Activated T-cell treated with anti-CD3 and anti-CD28 coated beads, Interleukin-2, amount 50 U/mL, for 72 hours (primary cell): ENCODE measurements at places on chromosomes 4 and X. TPM values are rescaled to one million over a fixed set of nuclear protein-coding genes. Genes with fewer than 3 reads are reported as not detected.
A peak's percentile ranks its signal among the peaks of the same experiment; 100 is the strongest.

- no peak for DNase-seq
Measured at GRCh38 chr4:122246551-122246950, 94.4 kb downstream of the BLTP1 start.

DNA sequence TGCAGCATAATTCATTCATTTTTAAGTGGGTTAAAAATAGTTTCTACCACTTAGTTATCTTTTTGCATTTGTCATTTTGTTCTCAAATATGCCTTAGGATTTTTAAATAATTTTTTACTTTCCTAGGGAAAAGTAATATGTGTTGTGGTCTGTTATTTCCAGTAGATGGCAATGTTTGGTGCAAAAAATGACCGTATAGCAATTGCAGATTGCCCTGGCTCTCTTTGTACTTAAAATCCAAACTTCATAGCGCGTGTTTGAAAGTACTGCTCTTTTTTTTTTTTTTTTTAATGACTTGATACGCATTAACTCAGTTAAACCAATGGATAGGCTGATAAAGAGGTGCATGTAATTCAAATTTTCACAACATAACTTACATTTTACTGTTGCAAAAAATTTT lies 74.4 kb upstream of the RBMX start:
- no peak for DNase-seq

GRCh38 chr4:113559947-113560346 lies 201.6 kb downstream of the CAMK2D start:
- no peak for DNase-seq

DNA sequence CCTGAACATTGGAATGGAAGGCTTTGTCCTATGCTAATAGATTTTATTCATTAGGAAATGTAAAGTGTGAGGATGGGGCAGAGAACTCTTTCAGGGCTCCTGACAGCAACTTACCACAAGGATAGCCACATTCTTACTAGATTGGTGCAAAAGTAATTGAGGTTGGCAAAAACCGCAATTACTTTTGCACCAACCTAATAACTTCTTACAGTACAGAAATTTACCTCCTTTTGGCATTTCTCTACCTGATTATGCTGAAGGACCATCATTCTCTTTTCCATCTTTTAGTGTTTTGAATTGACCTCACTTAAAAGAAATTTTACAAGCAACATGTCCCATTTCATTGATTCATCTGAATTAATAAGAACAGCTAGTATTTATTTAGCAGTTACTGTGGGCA lies 109.2 kb upstream of the AP1S2 start:
- no peak for DNase-seq

- no peak for DNase-seq
Measured at GRCh38 chrX:103669745-103670144, 16.8 kb downstream of the MORF4L2 start.

DNA sequence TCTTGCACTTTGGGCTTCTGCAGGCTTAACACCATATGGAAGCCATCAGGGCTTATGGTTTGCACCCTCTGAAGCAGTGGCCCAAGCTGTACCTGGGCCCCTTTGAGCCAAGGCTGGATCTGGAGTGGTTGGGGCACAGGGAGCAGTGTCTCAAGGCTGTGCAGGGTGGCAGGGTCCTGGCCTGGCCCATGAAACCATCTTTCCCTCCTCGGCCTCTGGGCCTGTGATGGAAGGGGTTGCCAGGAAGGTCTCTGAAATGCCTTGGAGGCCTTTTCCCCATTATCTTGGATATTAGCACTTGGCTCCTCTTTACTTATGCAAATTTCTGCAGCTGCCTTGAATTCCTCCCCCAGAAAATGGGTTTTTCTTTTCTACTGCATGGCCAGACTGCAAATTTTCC lies 134.7 kb upstream of the USP9X start:
- DNase-seq = no peak

DNA sequence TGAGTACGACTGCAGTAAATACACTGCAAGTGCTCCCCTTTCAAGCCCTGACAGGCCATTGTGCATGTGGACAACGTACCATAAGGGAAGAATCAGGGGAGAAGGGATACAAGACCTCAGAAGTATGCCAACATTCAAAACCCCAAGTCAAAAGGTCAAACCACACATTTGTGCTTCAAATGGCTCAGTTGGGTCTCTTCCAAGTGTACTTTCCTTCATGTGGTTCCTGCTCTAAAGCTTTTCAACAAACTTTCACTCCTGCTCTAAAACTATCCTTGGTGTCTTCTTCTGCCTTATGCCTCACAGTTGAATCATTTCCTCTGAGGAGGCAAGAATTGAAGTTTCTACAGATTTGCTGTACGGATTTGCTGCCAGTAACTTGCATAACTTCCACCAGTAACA lies 305.7 kb upstream of the SLIT2 start:
- DNase-seq = no peak

DNA sequence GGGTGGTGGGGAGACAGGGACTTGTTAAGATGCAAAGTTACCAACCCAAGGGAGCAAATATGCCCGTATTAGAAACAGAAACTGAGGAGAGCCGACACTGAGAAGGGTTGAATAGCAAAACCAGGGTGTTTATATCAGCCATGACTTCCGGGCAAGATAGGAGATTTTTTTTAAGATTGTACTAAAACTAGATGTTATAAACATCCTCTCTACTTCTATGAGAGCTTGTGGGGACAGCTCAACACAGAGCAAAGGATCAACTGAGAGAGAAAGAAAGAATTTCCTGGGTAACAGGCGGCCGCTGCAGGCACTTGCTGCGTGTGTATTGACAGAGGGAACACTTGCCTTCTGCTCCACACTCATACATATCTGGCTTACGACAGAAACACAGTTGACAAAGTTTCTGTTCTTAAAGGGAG lies 49.1 kb upstream of the FBXW7 start:
- peak; percentile 11 for DNase-seq

- no peak for DNase-seq
Measured at GRCh38 chrX:22124098-22124497, 92.0 kb downstream of the PHEX start.

- DNase-seq = no peak
Measured at GRCh38 chr4:70703619-70704214, 15.4 kb downstream of the UTP3 start.

- DNase-seq = no peak
Measured at GRCh38 chrX:10450229-10450958, 170.0 kb downstream of the MID1 start.

DNA sequence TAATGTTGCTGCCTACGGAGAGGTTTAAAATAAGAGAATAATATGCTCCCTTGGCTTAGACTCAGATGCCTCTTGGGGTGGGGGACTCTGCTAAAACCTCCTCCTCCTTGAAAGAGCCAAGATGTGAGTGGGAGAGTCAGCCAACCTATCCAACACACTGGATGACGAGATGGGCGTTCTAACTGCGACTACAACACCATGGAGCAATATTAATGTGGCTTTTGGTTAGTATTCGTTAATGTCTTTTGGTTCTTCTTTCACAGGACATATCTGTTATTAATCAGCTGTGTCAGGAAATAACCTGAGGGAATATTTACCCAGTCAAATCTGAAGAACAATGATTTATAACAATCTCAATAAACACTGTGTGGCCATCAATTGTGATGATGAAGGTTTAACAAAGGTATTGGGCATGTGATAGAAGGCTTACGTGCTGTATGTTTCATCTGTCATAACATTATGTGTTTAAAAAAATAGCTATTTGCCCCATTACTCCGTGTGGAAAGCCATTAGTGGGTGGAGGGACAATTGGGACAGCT lies 143.5 kb upstream of the FTHL17 start:
- no peak for DNase-seq

GRCh38 chr4:55561889-55562288 lies 15.2 kb upstream of the CLOCK start:
- DNase-seq = no peak

DNA sequence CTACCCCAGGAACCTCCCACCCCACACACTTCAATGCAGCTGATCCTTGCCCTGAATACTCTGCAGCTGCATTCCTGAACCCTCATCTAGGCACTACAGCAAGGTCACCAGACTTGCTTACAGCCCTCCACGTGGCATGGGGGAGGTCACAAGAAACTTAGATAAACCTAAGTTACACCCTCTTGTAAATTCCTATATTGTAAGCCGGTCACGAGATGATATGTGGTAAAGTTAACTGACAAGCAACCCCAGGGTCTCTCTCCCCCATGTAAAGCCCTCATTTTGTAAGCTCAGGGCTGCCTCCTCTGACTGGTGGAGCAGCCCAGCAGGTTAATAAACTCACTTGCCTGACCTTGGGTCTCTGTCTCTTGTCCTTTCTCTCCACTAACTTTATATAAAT lies 570.7 kb downstream of the PCDH7 start:
- DNase-seq = no peak

The SMIM43 gene
- total RNA-seq = not detected

The TBX22 gene
- not detected for total RNA-seq

The GLOD5 gene
- not detected for total RNA-seq

The MTTP gene
- total RNA-seq = 0.29 TPM

The ZNF674 gene
- total RNA-seq = 3.7 TPM

The LRRC66 gene
- 0.77 TPM for total RNA-seq

The ASB9 gene
- total RNA-seq = 0.41 TPM

The CXorf49 gene
- total RNA-seq = not detected

The UBE2D3 gene
- 460 TPM for total RNA-seq

The CFAP47 gene
- total RNA-seq = not detected

The RAB40AL gene
- not detected for total RNA-seq

The JCHAIN gene
- total RNA-seq = not detected
